Choroid plexus epithelial cell (primary cell): ENCODE measurements at places on chromosomes 2 and 18.

DNA sequence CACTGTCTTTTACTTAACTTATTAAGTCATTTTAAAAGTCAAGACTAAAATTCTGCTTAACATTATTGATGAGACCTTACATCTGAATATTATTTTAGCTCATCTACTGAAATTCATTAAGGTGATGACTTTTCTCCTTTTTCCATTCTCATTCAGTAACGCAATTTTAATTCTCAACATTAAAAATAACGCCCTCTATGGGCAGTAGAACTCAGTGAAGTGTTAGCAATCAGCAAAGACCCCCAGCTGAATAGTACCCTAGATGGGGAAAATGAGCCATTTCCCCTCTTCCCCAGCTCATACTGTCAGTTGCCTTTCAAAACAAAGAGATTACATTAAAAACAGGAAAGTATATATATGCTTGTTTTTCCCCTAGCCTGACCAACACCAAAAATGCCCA, 203.3 kb downstream of the NR4A2 start:
- no peak for DNase-seq

DNA sequence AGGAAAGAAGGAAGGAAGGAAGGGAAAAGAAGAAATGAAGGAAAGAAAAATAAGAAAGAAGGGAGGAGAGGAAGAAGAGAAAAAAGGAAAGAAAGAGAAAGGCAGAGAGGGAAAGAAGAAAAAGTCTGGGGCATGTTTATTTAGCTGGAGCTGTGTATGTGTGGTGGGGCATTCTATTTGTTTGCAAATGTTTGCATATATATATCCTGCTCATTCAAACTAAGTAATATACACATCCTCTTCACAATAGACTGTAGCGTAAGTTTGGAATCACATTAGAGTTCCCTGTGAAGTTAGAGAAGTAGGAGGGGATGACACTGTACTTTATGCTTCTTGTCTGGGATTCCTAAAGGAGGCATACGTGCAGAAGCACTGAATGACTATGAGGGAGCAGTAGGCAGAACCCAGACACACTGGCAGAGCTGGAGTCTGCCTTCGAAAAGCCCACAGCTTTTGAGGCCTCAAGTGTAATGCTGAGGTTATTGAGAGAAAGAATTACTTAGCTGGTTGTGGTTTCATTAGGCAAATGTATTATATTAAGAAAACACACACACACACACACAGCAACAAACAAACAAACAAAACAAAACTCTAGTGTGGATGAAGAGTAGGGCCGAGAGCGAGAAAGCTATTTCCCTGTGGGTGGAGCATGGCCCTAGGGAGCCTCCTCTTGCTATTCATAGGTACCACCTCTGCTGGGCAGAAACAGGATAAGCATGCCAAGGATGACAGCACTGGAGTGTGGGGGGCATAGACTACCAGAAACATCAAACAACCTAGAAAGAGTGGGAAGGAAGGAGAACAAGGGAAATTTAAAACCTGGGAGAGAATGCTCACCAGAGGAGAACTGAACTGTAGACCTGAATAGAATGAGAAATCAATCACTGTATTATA, 905.1 kb upstream of the NXPH2 start:
- DNase-seq, result no peak

- no peak for DNase-seq
These were observed 105.3 kb upstream of the GALNT13 start for GRCh38 chr2:153766415-153766814.

GRCh38 chr18:47728921-47729320, 201.5 kb downstream of the SMAD2 start:
- no peak for DNase-seq

- DNase-seq, result no peak
These were observed 129.5 kb downstream of the B3GNT2 start for GRCh38 chr2:62325398-62325797.

GRCh38 chr2:142980246-142981068, 103.0 kb downstream of the KYNU start:
- peak; percentile 84 for DNase-seq
